ENCODE measurements at places on chromosomes 5 and 9. TPM values are rescaled to one million over a fixed set of nuclear protein-coding genes. Genes with fewer than 3 reads are reported as not detected.

Gene ACSL6
- 0.64 TPM for polyA plus RNA-seq

Gene SLC6A3
- not detected for polyA plus RNA-seq

Gene NIM1K
- polyA plus RNA-seq, result 0.33 TPM

Gene ANKRD20A1
- polyA plus RNA-seq, result 3.0 TPM

Gene LMX1B
- 0.13 TPM for polyA plus RNA-seq

Gene GLRA1
- polyA plus RNA-seq, result not detected

Gene HRH2
- 0.69 TPM for polyA plus RNA-seq

Gene C9orf50
- not detected for polyA plus RNA-seq

Gene GPR151
- polyA plus RNA-seq, result not detected

Gene VPS13A
- polyA plus RNA-seq, result 4.4 TPM

Gene C5orf63
- polyA plus RNA-seq, result 4.7 TPM

Gene ADAMTS16
- 1.6 TPM for polyA plus RNA-seq

Gene TMEM174
- not detected for polyA plus RNA-seq

Gene SLC22A4
- 2.0 TPM for polyA plus RNA-seq

Gene MARVELD2
- 0.45 TPM for polyA plus RNA-seq

Gene ARHGEF37
- 5.2 TPM for polyA plus RNA-seq

Gene USP20
- 15.7 TPM for polyA plus RNA-seq

Gene GRK6
- 16.2 TPM for polyA plus RNA-seq

Gene PAPPA
- polyA plus RNA-seq, result 2.9 TPM

Gene TPPP
- 1.2 TPM for polyA plus RNA-seq

Gene PRRC1
- polyA plus RNA-seq, result 17.4 TPM

Gene LRRC19
- polyA plus RNA-seq, result not detected

Gene CNTFR
- 82.9 TPM for polyA plus RNA-seq

Gene TAF1L
- 0.01 TPM for polyA plus RNA-seq

Gene INSYN2B
- polyA plus RNA-seq, result 0.28 TPM

Gene IFNA6
- not detected for polyA plus RNA-seq

Gene TSTD2
- 6.5 TPM for polyA plus RNA-seq

Gene BICD2
- polyA plus RNA-seq, result 5.5 TPM

Gene KCTD16
- polyA plus RNA-seq, result 0.22 TPM
